ENCODE measurements at places on chromosomes 2 and 18.

DNA sequence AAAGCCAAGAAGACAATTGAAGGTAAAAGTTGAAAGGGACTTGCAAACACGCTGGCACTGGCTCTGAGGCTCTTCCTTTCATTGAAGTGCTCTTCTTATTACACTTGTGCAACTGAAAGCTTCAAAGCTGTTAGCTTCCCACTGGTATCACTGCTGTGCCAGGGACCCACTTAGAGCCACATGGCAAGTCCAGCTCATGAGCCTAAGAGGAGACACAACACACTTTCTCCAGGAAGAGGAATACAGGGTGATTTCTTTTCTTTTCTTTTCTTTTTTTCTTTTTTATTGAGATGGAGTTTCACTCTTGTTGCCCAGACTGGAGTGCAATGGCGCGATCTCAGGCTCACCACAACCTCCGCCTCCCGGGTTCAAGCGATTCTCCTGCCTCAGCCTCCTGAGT, 218.2 kb downstream of the ATAD2B start:
- no peak for DNase-seq

GRCh38 chr2:142876423-142876822, 1.0 kb upstream of the KYNU start:
- no peak for DNase-seq

GRCh38 chr18:61350578-61350977, 17.3 kb downstream of the CDH20 start:
- DNase-seq = no peak

GRCh38 chr2:195307751-195308150, 349.3 kb upstream of the SLC39A10 start:
- DNase-seq = no peak

GRCh38 chr2:18066894-18067293, 188.4 kb downstream of the KCNS3 start:
- no peak for DNase-seq

DNA sequence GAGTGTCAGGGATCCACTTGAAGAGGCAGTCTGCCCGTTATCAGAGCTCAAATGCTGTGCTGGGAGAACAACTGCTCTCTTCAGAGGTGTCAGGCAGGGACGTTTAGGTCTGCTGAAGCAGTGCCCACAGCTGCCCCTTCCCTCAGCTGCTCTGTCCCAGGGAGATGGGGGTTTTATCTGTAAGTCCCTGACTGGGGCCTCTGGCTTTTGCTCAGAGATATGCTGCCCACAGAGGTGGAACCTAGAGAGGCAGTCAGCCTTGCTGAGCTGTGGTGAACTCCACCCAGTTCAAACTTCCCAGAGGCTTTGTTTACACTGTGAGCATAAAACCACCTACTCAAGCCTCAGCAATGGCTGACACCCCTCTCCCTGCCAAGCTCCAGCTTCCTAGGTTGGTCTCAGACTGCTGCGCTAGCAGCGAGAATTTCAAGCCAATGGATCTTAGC, 38.1 kb downstream of the PLEK start:
- peak; percentile 50 for DNase-seq

GRCh38 chr2:64587561-64587960, 63.4 kb downstream of the AFTPH start:
- no peak for DNase-seq

- peak; percentile 20 for DNase-seq
Observed at GRCh38 chr2:88669482-88670214, 21.8 kb upstream of the RPIA start.

DNA sequence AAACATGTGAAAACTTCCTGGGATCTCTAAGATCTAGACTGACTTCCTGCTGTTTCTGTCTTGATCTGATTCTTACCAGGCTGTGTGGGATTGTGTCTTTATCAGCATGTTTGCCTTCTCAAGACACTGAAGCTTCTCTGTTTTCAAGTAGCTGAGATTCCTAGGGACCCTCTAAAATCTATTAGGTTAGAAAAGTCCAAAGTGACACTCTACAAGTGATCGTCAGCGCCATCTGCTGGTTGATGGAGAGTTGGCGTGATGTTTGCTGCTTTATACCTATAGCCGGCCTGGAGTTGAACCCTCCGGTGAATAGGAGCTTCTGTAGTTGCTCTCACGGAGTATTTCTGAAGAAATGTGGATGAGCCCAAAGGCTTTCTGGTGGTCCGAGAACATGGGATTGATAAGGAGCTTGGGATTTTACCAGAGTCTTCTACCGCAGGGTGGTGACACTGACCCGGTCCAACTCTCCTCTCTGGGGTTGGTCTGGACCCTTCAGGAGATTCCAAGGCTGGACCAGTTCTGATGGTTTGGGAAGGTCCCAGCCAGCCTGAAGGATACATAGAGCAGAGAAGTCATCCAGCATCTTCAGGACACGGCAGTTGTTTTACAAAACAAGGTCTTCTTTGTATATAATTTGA, 96.0 kb upstream of the TTC39C start:
- peak; percentile 70 for DNase-seq

DNA sequence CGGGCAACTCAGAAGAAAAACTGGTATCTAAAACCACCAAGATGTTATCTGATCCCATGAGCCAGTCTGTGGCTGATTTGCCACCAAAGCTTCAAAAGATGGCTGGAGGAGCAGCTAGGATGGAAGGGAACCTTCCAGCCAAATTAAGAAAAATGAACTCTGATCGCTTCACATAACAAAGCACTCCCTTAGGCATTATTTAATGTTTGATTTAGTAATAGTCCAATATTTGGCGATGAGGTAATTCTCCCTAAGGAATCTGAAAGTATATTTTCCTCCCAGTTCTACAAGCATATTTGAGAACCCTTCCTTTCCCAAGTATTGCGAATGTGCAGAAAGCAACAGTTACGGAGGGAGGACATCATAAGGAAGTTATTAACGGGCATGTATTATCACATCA, 156.6 kb downstream of the KCNJ3 start:
- DNase-seq = no peak

GRCh38 chr2:217935901-217936684, 66.7 kb downstream of the TNS1 start:
- DNase-seq = no peak

DNA sequence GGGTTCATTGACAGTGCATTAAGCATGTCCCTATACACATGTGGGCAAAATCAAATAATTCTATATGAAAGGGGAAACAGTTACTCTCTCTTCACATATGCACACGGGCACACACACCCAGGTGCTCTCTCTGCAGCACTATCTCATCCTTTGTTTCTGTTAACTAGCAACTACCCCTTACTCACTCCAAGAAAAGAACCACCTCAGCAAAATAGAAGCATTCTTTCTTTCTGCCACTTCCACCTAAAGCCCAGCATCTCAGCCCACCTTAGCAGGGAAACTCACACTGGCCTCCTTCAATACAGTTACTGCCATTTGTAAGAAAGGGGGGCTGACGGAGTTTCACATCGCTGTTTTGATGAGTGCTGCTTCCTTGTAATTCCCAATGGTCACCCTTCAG, 216.3 kb upstream of the ID2 start:
- DNase-seq = no peak

DNA sequence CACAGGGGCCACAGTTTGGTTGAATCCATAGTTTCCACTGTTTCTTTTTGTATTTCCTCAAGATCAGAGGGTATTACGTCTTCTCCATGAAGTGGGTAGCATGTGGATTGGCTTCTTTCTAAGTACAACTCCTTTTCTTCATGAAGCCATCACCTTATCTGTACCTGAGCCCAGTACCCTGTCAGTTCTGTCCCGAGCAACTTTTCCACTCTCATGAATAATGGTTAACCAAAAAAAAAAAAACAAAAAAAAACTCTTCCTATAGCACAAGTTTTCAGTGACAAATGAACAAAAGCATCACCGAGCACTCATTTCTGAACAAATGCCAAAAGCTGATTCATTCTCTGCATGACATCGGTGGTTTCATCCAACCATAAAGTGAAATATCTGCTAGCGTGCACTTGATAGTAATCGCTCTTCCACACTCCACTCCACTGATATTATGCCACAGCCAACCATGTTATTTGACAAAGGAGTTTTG, 53.0 kb upstream of the CCDC150 start:
- no peak for DNase-seq

- no peak for DNase-seq
Observed at GRCh38 chr2:110678457-110679336, 834 bp upstream of the BUB1 start.

DNA sequence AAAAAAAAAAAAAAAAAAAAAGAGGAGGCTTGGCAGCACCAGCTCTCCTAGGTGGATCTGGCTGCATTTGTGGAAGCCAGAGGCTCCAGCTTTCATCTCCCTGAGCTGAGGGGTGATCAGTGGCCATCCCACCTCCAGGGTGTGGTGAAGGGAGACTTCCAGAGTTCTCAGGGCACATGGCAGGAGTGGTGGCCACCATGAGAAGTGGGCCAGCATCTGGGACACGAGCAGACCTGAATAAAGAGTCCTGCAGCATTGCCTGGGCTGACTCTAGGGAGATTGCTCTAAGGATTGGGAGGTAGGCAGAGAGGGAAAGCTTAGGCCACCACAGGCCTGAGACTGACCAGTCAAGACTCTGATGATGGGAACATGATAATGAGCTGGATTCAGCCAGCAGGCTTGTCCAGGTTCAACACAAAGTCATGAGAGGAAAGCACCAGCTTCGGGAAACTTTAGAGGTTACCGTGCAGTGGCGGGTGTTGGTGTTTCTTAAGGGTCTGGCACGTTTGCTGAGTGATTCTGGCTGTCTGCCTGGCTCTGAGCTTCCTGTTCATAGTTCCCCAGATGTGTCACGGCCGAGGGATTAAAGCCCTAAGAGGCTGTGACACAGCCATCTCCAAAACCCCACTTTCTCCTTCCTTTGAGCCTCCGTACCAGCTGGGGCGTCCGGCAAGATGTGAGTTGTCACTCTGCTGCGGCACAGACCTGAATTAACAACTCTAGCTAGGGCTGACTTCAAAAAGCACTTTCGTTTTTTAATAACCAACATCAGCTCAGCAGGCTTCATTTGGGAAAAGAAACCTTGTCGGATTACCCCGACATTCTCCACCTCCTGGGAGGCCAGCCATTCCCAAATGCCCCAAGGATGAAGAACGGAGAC, 38.3 kb upstream of the IL1R1 start:
- peak; percentile 53 for DNase-seq

- no peak for DNase-seq
Observed at GRCh38 chr2:144827404-144827803, 307.5 kb upstream of the ZEB2 start.

DNA sequence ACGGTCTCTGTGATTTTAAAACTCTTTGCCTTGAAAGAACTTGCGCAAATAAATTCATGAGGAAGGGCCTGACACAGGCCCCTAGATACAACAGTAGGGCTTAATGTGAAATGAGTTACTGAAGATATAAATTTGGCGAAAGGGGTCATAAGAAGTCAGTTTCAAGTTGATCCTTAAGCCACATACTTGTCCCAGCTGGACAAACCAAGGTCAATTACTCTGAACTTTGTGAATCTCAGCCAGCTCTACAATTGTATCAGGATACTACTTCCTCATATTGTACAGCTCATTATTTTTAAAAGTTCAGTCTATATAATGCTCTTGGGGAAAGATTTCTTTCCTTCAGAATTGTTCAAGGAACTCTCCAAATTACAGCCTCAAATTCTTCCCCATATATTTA, 432.8 kb downstream of the METTL4 start:
- no peak for DNase-seq

- no peak for DNase-seq
Observed at GRCh38 chr2:129247751-129248150, 731.7 kb upstream of the RAB6C start.

- DNase-seq = no peak
Observed at GRCh38 chr18:29161429-29161828, 984.5 kb upstream of the CDH2 start.

DNA sequence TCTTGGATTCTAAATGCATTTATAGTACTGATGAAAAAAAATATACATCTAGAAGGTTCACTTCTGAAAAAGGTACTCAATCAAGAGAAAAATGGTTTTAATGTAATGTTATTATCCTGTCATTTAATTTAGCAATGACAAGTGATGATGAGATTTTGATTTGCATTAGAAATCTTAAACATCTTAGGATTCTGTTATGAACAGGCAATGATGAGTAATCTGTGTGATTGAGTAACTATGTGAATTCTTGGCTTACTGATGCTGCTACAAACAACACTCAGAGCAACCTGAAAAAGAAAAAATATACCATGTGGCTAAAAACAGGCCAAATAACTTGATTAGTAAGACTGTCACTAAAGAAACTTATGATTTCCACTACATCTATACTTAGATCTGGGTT, 30.1 kb downstream of the RBKS start:
- no peak for DNase-seq

- peak; percentile 31 for DNase-seq
Observed at GRCh38 chr2:215931256-215931903, 82.0 kb downstream of the MREG start.

DNA sequence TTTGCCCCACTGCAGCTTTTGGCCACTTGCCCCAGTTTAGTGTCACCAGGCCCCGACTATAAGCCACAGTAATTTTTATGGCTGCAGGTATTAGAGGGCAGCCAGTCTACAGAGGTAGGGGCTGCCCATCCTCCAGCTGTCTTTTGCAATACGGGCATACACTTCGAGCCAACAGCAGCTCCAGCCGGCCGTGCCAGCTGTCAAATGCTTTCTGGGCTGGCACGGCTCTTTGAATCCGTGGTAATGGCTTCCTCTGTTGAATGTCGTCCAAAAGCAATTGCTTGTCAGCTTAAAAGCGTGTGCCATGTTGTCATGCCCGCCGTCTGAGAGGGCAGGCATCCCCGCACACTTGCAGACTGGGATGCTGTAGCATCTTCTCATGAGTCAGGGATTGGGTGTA, 41.3 kb downstream of the BCL2L11 start:
- no peak for DNase-seq

GRCh38 chr2:233821709-233822100, 32.6 kb downstream of the HJURP start:
- no peak for DNase-seq

- no peak for DNase-seq
Observed at GRCh38 chr2:222730366-222730999, 59.0 kb downstream of the MOGAT1 start.

- DNase-seq = no peak
Observed at GRCh38 chr2:134224005-134224404, 29.9 kb upstream of the MGAT5 start.

DNA sequence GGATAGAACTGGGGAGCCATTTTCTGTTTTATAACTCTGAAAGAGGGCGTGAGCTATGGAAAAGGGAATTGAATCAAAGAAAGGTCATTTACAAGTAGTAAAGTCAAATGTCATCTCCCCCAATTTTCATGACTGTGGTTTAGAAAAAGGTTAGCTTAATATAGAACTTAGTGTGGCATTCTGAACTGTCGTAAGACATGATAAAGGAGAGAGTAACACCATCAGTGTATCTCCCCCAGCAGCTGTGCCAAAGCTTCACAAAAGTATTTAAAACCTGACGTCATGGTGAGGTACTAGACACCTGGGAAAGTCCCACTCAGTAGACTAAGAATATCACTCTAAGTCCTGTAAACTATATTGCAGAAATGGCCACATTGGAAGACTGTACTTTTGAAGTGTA, 5.8 kb upstream of the IKZF2 start:
- peak; percentile 46 for DNase-seq

DNA sequence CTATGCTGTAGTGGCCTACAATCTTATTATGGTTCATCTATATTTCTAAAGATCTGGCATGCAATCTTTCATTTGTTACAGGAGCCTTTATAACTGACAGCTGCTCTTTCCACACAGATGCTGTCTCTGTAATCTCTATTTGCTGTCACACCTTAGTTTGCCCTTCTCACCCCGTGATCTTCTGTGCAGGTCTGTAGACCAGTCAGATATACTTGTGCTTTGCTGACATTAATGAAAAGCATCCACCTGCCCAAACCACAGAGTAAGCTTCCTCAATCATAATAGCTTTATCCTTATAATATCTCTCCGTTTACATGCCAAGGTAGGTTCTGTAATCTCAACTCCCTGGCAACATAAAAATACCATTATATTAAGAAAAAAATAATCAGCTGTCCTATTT, 122.4 kb downstream of the GRB14 start:
- DNase-seq = no peak

Measured in CD4-positive, alpha-beta T cell treated with Interferon gamma for 1 hour (primary cell).